ENCODE measurements at places on chromosomes 4 and X.

GRCh38 chr4:89256203-89256800 is 51.3 kb downstream of the GPRIN3 start:
- H3K27me3 ChIP-seq = no peaks in the 10 kb centered on the region
- H3K4me3 ChIP-seq = no peak overlapping the region

GRCh38 chrX:16966752-16967448 is 20.4 kb downstream of the REPS2 start:
- H3K4me3 ChIP-seq = no peak overlapping the region
- H3K27ac ChIP-seq = no peak overlapping the region
- H3K27me3 ChIP-seq = no peaks in the 10 kb centered on the region
- no peak for DNase-seq
- H3K36me3 ChIP-seq = no peaks in the 10 kb centered on the region

GRCh38 chrX:101040197-101040596 is 11.7 kb downstream of the TRMT2B start:
- no peak overlapping the region for H3K27ac ChIP-seq
- DNase-seq = no peak
- H3K4me1 ChIP-seq = no peaks in the 10 kb centered on the region
- peaks cover 36% of the 10 kb centered on the region for H3K36me3 ChIP-seq
- no peaks in the 10 kb centered on the region for H3K27me3 ChIP-seq
- H3K4me3 ChIP-seq = no peak overlapping the region

GRCh38 chr4:64814616-64815015 is 405.4 kb upstream of the TECRL start:
- DNase-seq = no peak
- H3K27ac ChIP-seq = no peak overlapping the region
- H3K27me3 ChIP-seq = no peaks in the 10 kb centered on the region
- H3K36me3 ChIP-seq = no peaks in the 10 kb centered on the region
- no peaks in the 10 kb centered on the region for H3K4me1 ChIP-seq
- H3K4me3 ChIP-seq = no peak overlapping the region

DNA sequence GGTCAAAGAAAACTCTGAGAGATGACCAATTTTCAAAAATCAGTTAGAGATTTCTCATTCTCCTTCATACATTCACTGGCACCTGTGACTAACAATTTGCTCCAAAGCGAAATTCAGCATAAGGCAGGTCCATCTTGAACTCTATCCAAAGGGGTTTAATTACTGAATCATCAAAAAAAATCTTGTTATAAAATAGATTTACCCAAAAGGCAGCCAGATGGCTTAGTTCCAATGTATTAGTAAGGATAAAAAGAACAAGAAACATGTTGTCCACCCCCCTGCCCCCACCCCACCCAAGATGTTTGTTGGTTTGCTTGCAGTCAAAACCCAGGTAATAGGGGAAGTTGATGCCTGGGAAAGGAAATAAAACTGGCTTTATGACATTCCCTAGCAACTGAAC is 200.3 kb downstream of the ANTXR2 start:
- no peak overlapping the region for H3K4me3 ChIP-seq
- no peak for DNase-seq
- no peak overlapping the region for H3K27ac ChIP-seq
- H3K4me1 ChIP-seq = no peaks in the 10 kb centered on the region
- peaks cover 4% of the 10 kb centered on the region for H3K27me3 ChIP-seq

DNA sequence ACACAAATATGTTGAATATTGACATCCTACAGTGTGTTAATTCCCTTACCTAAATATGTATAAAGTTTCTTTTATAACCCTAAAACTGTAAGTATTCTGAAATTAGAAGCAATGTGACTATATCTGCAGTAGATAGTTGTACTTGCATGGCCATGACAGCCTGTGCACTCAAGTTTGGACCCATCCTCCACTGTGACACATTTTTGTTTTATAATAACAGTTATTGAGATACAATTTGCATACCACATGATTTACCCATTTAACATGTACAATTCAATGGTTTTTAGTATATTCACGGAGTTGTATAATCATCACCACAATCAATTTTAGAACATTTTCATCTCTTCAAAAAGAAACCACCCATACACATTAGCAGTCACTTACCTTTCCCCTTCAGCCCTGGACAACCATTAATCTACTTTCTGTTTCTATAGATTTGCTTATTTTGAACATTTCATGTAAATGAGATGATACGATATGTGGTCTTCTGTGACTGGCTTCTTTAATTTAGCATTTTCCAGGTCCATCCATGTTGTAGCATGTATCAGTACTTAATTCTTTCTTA is 29.6 kb downstream of the HERC3 start:
- H3K27ac ChIP-seq = no peak overlapping the region
- no peak overlapping the region for H3K4me3 ChIP-seq
- H3K36me3 ChIP-seq = peaks cover 25% of the 10 kb centered on the region
- H3K4me1 ChIP-seq = peaks cover 7% of the 10 kb centered on the region

DNA sequence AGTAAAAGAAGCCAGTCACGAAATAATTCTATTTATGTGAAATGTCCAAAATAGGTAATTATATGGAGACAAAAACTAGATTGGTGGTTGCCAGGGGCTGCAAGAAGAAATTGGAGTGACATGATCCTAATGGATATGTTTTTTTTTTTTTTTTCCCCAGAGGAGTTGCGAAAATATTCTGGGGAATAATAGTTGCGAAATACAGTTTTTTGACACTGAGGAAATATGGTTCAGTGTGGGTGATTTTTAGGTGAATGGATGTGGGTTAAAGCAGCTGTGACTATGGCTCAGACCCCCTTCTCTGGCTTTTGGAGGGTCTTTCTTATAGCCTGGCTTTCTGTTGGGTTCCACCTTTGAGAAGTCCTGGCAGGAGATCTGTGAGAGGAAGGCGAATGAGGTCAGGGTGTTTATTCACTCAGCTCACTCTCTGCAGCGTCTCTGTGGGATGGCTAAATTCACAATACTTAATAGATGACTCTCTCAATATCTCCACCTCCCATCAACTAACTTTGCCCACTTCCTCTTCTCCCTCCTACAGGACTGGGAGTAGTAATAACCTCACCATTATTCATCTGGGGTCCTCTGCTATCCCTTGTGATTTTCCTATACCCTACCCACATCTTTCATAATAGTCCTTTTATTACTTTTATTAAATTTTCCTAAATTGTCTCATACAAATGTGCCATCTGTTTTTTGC is 15.3 kb upstream of the RAB9B start:
- no peaks in the 10 kb centered on the region for H3K36me3 ChIP-seq
- H3K27ac ChIP-seq = no peak overlapping the region
- no peak for DNase-seq
- H3K27me3 ChIP-seq = no peaks in the 10 kb centered on the region

DNA sequence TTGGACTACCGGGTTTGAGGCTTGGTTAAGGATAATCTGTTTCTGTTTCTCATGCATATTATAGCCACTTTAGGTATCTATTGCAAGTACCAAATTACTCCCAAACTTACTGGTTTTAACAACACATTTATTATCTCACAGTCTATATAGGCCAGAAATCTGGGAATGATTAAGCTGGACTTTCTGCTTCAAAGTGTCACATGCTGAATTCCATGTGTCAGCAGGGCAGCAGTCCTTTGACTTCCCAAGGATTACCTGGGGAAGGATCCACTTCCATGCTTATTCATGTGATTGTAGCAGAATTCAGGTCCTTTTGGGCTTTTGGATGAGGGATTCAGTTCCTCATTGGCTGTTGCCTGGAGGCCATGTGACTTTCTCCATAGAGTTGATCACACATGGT is 349.0 kb upstream of the TRAM1L1 start:
- no peak for DNase-seq
- H3K27ac ChIP-seq = no peak overlapping the region
- no peaks in the 10 kb centered on the region for H3K36me3 ChIP-seq
- H3K4me1 ChIP-seq = no peaks in the 10 kb centered on the region
- H3K4me3 ChIP-seq = no peak overlapping the region

GRCh38 chr4:3115637-3116270 is 41.3 kb downstream of the HTT start:
- no peaks in the 10 kb centered on the region for H3K27me3 ChIP-seq
- no peak overlapping the region for H3K4me3 ChIP-seq
- DNase-seq = no peak
- H3K36me3 ChIP-seq = peaks cover 42% of the 10 kb centered on the region

GRCh38 chrX:49167740-49168108 is 4.0 kb upstream of the PLP2 start:
- peaks cover 2% of the 10 kb centered on the region for H3K36me3 ChIP-seq
- peak overlapping the region; percentile 94 for H3K27ac ChIP-seq
- peaks cover 30% of the 10 kb centered on the region for H3K4me1 ChIP-seq
- H3K4me3 ChIP-seq = peak overlapping the region; percentile 83

- no peak overlapping the region for H3K4me3 ChIP-seq
- DNase-seq = no peak
- H3K27me3 ChIP-seq = peaks cover 22% of the 10 kb centered on the region
- no peaks in the 10 kb centered on the region for H3K4me1 ChIP-seq
- no peak overlapping the region for H3K27ac ChIP-seq
- H3K36me3 ChIP-seq = no peaks in the 10 kb centered on the region
Measured at GRCh38 chr4:158996669-158997074, 106.2 kb upstream of the RAPGEF2 start.

DNA sequence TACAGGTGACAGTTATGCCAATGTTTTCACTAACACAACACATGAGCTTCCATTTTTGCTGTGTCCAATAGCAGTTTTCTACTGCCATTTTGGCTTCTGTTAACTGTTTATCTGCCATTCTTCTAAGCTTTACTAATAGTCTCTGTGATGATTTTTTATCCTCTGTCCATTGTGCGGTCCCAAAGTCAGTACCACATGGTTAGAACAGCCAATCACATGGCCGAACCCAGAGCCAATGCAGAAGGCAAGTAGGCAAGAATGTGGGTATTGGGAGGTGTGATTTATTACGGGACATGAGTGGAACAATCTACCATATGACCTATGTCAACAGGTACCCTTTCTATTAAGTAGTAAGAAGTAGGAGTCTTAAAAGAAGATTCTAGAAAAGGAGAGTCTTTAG is 61.5 kb downstream of the GRIA2 start:
- H3K36me3 ChIP-seq = no peaks in the 10 kb centered on the region
- no peak for DNase-seq
- no peak overlapping the region for H3K4me3 ChIP-seq
- H3K27ac ChIP-seq = no peak overlapping the region

DNA sequence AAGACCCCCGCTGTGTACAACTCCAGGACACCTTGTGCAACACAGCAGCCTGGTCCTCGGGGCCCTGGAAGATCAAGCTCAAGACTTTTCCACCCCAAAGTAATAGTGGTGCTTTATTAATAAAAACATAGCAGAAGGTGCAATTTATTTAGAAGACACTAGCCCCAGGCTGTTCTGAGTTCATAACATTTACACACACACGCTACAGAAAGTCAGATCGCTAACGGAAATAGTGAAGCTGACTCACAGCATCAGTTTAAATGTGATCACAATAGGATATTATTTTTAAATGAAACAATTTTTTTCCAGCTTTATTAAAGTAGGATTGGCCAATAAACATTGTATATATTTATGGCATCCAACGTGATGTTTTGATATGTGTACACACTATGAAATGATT is 141.0 kb downstream of the STK32B start:
- no peak for DNase-seq
- no peak overlapping the region for H3K27ac ChIP-seq
- no peaks in the 10 kb centered on the region for H3K36me3 ChIP-seq

DNA sequence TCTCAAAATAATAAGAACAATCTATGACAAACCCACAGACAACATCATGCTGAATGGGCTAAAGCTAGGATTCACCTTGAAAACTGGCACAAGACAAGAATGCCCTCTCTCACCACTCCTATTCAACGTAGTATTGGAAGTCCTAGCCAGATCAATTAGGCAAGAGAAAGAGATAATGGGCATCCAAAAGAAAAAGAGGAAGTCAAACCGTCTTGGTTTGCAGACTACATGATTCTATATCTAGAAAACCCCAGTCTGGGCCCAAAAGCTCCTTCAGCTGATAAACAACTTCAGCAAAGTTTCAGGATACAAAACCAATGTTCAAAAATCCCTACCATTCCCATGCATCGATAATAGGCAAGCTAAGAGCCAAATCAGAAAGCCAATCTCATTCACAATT is 59.0 kb downstream of the CHM start:
- no peak overlapping the region for H3K27ac ChIP-seq
- DNase-seq = no peak
- peaks cover 5% of the 10 kb centered on the region for H3K36me3 ChIP-seq
- no peaks in the 10 kb centered on the region for H3K27me3 ChIP-seq

DNA sequence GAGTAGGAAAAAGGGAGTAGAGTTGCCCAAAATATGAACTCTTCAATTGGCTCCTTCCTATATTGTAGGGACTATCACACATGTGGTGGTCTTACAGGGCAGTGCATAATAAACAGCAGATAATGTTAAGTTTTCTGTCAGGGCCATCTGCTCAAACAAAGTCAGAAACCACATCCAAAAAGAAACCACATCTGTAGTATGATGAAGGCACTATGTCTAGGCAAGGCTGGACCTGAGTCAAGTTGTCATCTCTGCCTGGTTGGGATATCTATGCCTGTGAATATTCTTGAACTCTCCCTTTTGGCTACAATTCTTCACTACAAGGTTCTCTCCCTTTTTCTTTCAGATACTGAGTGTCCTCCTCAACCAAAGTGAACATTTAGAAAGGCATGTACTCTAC is 109.4 kb upstream of the C1GALT1C1 start:
- no peaks in the 10 kb centered on the region for H3K27me3 ChIP-seq
- H3K36me3 ChIP-seq = no peaks in the 10 kb centered on the region
- no peak overlapping the region for H3K4me3 ChIP-seq
- no peak overlapping the region for H3K27ac ChIP-seq

- no peak overlapping the region for H3K27ac ChIP-seq
- no peak overlapping the region for H3K4me3 ChIP-seq
- DNase-seq = no peak
- H3K27me3 ChIP-seq = no peaks in the 10 kb centered on the region
- no peaks in the 10 kb centered on the region for H3K36me3 ChIP-seq
- no peaks in the 10 kb centered on the region for H3K4me1 ChIP-seq
Measured at GRCh38 chrX:20693078-20693477, 426.4 kb upstream of the RPS6KA3 start.

- no peak overlapping the region for H3K27ac ChIP-seq
- H3K27me3 ChIP-seq = no peaks in the 10 kb centered on the region
- no peak for DNase-seq
- H3K4me1 ChIP-seq = no peaks in the 10 kb centered on the region
- no peaks in the 10 kb centered on the region for H3K36me3 ChIP-seq
Measured at GRCh38 chr4:54855191-54855854, 197.6 kb downstream of the KIT start.

DNA sequence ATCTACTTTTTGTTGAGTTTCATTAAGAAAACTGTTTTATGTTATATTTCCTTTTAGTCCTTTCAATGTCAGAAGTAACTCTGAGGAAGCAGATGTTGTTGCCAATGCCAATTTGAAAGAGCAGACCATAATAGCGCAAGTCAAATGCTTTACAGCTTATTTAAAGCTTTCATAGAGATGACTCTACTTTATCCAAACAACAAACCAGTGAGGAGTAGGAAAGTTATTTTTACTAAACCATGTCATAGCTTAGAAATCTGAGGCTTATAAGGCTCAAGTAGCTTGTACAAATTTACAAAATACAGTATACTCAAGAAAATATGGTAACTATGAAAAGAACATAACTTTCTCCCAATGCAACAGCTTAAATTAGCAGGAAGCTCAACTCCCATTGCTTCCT is 40.1 kb upstream of the SPOCK3 start:
- no peak overlapping the region for H3K4me3 ChIP-seq
- H3K27ac ChIP-seq = no peak overlapping the region
- H3K4me1 ChIP-seq = no peaks in the 10 kb centered on the region
- no peaks in the 10 kb centered on the region for H3K27me3 ChIP-seq
- no peak for DNase-seq
- no peaks in the 10 kb centered on the region for H3K36me3 ChIP-seq

- no peaks in the 10 kb centered on the region for H3K36me3 ChIP-seq
- H3K27me3 ChIP-seq = peaks cover 52% of the 10 kb centered on the region
- no peak within 1 kb of the TSS for H3K4me3 ChIP-seq
- H3K27ac ChIP-seq = no peak within 1 kb of the TSS
- no peaks in the 10 kb centered on the region for H3K4me1 ChIP-seq
Measured at GRCh38 chrX:140504371-140505324, at the start of gene SOX3. Gene SOX3 (minus strand): TSS chrX:140505069. CDS start chrX:140505060, 9 bp downstream.
